ENCODE measurements at places on chromosomes 7 and 10. TPM values are rescaled to one million over a fixed set of nuclear protein-coding genes. Genes with fewer than 3 reads are reported as not detected.

The DIP2C gene
- 10.9 TPM for total RNA-seq

The DOCK4 gene
- 13.3 TPM for total RNA-seq

The PRRT4 gene
- 1.5 TPM for total RNA-seq

- no peak for DNase-seq
- no peaks in the 10 kb centered on the region for H3K27me3 ChIP-seq
- H3K4me3 ChIP-seq: no peak overlapping the region
These were observed 30.3 kb downstream of the RHOBTB1 start for GRCh38 chr10:60913657-60914056.

DNA sequence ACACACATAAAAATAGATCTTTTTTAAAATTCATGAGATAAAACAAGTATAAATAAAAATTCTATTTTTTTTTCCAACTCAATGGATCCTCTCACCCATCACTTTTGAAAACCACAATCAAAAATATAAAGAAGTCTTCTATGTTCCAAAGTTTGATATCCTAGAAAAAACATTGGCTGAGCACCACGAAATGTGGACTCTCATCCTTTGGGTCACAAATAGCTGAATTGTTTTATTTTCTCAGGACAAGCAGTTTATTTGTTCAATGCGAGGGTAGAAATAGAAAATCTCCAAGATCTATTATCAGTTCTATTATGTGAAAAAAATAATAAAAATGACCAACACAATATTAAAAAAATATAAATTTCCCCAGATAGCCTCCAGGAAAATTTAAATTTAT lies 310.5 kb upstream of the DGKB start:
- no peak for DNase-seq
- H3K4me3 ChIP-seq: no peak overlapping the region
- no peaks in the 10 kb centered on the region for H3K36me3 ChIP-seq
- H3K27ac ChIP-seq: no peak overlapping the region
- peaks cover 10% of the 10 kb centered on the region for H3K4me1 ChIP-seq

Measured in WTC11 (cell line).